Uterus (tissue), 4 donors: ENCODE measurements at places on chromosomes 16 and 17.

GRCh38 chr17:44287651-44288050 lies 19.7 kb upstream of the SLC4A1 start:
- no peak for DNase-seq

- no peak for DNase-seq
These were observed 71.0 kb downstream of the MSI2 start for GRCh38 chr17:57327176-57327970.

GRCh38 chr17:15169676-15170075 lies 95.5 kb downstream of the PMP22 start:
- no peak for DNase-seq

DNA sequence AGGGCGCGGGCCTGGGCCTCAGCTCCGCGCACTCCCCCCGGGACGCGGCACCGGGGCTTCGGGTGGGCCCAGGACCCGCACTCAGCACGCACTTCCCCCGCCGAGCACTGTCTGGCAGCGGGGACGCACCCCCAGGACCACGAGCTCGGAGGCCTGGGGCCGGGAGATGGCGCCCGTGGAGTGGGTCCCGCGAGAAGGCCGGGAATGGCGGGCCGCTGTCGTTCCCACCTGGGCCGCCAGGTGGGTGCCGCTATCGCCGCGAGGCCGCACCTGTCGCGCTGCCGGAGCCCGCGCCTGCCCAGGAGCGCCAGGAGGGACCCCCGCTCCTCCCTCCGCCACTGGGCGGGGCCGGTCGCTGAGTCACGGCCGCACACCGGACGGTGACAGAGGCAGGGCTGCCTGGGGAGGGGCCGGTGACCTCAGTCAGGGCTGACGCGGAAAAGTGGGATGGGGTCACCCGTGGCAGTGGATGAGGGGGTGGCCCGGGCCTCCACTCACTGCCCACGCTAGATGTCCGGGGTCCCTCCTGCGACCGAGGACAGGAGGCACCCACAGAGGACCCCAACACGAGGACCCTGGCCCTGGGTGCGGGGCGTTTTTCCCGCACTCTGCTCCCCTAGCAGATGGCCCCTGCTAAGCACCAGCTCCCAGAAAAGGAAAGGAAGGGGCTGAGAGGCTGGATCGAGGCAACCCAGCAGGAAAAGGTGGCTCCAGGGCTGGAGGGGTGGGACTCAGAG lies 6.9 kb upstream of the ACTG1 start:
- DNase-seq: peak; percentile 40

GRCh38 chr17:34781571-34782108 lies 179.6 kb downstream of the CCT6B start:
- DNase-seq: no peak

- DNase-seq: peak; percentile 10
These were observed 44.1 kb upstream of the RBFOX3 start for GRCh38 chr17:79654960-79655382.

DNA sequence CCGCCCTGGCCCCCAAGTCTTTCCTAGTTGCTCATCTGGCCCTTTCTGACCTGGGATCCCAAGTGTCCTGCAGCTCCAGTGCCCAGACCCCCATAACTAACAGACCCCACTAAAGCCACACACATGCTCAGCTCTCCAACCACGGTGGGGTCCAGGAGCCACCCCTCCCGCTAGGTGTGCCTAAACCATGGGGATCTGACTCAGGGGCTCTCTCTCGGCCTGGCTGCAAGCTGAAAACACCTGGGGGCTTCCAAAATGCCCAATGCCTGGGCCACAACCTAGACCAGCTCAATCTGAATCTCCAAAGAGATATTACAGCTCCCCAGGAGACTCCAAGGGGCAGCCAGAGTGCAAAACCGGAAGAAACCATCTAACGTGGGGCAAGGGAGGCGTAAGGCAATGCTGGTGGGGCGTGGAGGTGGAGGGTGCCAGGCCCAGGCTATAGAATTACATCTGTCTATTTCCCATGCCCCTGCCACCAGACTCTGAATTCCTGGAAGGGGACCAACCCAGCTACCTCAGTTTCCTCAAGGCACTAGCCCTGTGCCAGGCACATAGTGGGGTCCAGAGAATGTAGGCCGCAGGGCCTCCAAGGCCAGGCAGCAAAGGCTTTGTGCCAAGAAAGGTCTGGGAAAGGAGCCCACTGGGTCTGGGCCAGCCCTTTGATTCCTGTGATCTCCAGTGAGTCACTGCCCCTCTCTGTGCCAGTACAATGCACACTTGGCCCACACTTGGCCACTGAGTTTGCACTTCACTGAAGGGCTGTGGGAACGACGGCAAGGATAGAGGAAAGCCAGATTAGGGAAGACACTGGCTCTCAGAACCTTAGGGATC lies 3.3 kb downstream of the CD2BP2 start:
- peak; percentile 86 for DNase-seq

- peak; percentile 83 for DNase-seq
These were observed 3.7 kb downstream of the SLC52A1 start for GRCh38 chr17:5031365-5032082.

DNA sequence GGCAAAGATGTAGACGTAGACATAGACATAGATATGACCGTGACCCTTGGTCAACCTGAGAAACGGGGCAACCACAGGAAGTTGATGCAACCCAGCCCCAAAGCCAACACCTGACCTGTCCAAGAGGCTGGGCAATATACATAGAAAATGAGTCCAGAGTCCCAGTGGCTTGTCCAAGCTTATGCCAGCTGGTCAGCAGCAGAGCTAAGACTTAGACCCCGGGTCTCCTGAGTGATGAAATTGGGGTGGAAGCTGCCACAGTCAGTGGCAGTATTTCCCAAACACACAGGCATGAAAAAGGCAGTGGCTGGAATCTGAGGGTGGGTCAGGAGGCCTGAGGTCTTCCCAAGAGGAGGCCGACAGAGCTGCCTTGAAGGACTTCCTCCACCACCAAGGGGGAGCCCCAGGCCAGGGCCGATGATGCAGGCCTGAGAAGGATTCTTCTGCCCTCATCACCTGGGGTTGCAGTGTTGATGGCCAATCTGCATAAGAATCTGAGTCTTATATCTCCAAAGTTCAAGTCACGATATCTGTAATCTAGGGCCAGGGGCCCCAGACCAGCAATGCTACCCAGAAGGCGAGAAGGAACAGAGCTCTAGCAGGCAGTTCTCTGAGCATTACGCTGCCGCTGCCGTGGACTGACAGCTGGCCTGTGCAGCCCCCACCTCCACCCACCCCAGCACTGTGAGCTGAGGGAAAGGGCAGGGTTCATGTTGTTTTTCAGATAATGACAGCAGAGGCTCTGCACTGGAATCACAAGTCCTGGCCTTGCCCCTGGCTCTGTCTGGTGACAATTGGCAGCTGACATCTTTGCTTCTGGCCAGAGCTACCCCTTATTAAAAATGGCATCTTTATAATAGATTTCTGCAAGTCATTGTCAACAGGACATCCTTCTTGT lies 72.7 kb downstream of the GNAO1 start:
- DNase-seq: no peak

- DNase-seq: no peak
These were observed 23.3 kb upstream of the ALKBH5 start for GRCh38 chr17:18160128-18160856.

GRCh38 chr16:86604436-86605193 lies 26.3 kb downstream of the FOXL1 start:
- no peak for DNase-seq

DNA sequence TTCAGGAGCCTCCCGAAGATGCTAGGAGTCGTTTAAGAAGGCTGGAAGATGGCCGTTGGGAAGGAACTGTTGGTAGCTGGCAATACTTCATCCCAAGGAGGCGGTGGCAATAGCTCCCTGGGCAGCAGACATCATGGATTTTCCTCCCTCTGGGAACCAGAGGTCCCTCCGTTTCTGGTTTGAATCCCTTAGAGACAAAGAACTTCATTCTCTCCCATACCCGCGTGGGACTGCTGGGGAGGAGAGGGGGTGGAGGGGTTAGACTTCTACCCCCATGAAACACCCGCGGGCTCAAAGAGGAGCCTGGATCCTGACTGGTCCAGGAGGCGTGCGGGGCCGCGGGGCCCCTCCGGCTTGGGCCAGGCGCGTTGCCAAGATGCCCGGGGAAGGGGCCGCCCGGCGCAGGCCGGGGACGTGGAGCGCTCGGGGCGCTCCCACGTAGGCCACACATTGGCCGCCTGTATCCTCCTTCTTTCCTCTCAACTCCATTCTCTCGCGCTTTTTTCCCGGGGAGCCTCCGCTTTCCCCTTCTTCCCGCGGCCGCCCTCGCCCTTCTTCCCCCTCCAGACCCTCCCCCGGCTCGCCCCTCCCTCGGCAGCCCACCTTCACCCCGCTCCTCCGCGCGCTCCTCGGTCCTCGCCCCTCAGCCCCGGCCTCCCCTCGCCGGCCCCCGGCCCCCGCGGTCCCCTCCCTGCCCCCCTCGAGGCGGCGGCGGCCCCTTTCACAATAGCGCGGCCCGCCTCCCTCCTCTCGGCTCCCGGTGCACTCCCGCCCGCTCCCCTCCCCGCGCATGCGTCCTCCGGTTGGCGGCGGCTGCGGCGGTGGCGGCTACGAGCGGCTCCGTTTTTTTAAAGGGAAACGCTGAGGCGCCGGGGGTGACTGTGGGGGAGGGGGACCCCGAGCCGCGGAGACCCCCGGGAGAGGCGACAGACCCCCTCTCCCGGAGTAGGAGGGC lies at the start of gene MSL1:
TSS of gene MSL1 (plus strand) at position 791 of the 955 bp plus-strand sequence. CDS start 642 bp downstream, outside the sequence.
- peak; percentile 89 for DNase-seq

GRCh38 chr16:88680554-88681083 lies 5.7 kb downstream of the SNAI3 start:
- DNase-seq: no peak

DNA sequence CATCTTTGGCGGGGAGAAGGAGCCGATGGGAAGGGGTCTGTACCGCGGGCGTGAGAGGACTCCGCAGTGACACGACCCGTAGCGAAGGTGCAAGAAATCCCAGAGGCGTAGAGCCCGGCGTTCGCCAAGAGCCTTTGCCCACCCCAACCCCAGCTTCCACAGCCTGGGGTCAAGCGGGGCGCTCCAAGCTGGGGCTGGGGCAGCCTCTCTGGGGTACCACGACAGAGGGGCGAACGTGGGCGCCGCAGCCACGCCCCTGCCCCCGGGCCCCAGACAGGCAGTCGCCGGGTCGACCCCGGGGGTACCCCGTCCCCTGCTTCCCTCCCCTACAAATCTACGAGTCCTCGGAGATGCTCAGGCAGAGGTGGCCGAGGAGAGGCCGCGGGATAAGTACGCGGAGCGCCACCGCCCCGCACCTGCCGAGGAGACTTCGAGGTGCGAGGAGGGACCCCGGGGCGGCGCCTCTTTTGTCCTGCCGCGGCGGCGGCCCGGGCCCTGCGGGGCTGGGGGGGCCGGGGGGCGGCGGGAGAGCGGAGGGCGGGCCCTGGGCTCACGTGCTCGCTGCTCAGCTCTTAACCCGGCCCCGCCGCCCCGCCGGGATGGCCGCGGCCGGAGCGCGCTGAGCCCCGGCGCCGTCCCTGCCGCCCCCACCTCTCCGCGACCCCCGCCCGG lies at the start of gene ADAM11:
TSS of gene ADAM11 (plus strand) at position 575 of the 672 bp plus-strand sequence. CDS start 212 bp downstream, outside the sequence.
- no peak for DNase-seq

DNA sequence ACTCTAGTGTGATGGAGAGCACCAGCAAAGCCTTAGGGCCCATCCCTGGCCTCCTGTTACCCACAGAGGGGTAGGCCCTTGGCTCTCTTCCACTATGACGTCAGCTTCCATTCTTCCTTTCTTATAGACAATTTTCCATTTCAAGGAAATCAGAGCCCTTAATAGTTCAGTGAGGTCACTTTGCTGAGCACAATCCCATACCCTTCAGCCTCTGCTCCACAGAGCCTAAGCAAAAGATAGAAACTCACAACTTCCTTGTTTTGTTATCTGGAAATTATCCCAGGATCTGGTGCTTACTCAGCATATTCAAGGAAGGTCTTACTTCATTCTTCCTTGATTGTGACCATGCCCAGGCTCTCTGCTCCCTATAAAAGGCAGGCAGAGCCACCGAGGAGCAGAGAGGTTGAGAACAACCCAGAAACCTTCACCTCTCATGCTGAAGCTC lies at the start of gene CCL8:
TSS of gene CCL8 (plus strand) at position 397 of the 445 bp plus-strand sequence. CDS start 67 bp downstream, outside the sequence.
- DNase-seq: no peak

DNA sequence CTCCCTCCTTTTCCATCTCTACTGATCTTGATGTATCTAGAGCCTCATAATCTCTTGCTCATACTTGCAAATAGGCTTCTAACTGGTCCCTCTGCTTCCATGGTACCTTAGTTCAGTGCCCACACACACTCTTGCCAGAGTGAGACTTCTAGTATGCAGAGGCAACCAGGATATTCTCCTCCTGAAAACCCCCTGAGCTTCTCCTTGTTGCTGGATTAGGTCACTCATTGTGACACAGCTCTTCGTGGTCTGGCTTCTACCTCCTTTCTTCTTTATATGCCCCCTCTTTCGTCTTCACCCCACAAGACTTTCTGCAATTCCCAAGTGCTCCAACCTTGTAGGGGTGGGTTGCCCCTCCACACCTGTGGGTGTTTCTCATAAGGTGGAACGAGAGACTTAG lies 2.5 kb upstream of the FAM20A start:
- DNase-seq: no peak

DNA sequence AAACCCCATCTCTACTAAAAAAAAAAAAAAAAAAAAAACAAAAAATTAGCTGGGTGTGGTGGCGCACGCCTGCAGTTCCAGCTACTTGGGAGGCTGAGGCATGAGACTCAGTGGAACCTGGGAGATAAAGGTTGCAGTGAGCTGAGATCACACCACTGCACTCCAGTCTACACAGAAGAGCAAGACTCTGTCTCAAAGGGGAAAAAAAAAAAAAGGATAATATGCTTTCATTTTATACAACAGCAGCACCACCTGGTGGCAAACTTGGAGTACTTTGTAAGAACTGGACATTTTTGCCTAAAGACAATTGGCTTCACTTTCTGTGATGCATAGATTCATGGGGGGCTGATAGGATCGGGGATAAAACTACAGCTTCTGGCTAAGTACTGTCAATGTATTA lies 8.5 kb downstream of the CHTF8 start:
- no peak for DNase-seq

- no peak for DNase-seq
These were observed 6.6 kb downstream of the NDRG4 start for GRCh38 chr16:58506241-58507194.

DNA sequence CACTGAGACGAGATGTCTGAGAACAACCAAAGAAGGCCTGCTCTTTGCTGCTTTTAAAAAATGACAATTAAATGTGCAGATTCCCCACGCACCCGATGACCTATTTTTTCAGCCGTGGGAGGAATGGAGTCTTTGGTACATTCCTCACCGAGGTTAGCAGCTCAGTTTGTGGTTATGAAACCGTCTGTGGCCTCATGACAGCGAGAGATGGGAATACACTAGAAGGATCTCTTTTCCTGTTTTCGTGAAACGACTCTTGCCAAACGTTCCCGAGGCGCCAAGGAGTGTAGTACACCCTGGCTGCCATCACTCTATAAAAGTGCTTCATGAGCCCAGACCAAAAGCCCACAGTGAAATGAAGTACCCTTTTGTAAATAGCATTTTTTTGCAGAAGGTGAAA lies 87.8 kb downstream of the CRISPLD2 start:
- peak; percentile 71 for DNase-seq

GRCh38 chr17:9203771-9204425 lies 182.6 kb downstream of the NTN1 start:
- DNase-seq: no peak

GRCh38 chr16:58661199-58661830 lies 23.3 kb downstream of the SLC38A7 start:
- DNase-seq: peak; percentile 38
